ENCODE measurements at places on chromosomes 1 and 21. TPM values are rescaled to one million over a fixed set of nuclear protein-coding genes. Genes with fewer than 3 reads are reported as not detected.

Gene RUNX1
- 59.3 TPM for total RNA-seq

Gene GBP5
- total RNA-seq = 3.9 TPM

GRCh38 chr21:29321217-29321616 is 22.5 kb downstream of the BACH1 start:
- no peak for DNase-seq

Gene KIAA0040
- total RNA-seq = 9.3 TPM

GRCh38 chr1:157000686-157001085 is 44.9 kb downstream of the ARHGEF11 start:
- DNase-seq = no peak

DNA sequence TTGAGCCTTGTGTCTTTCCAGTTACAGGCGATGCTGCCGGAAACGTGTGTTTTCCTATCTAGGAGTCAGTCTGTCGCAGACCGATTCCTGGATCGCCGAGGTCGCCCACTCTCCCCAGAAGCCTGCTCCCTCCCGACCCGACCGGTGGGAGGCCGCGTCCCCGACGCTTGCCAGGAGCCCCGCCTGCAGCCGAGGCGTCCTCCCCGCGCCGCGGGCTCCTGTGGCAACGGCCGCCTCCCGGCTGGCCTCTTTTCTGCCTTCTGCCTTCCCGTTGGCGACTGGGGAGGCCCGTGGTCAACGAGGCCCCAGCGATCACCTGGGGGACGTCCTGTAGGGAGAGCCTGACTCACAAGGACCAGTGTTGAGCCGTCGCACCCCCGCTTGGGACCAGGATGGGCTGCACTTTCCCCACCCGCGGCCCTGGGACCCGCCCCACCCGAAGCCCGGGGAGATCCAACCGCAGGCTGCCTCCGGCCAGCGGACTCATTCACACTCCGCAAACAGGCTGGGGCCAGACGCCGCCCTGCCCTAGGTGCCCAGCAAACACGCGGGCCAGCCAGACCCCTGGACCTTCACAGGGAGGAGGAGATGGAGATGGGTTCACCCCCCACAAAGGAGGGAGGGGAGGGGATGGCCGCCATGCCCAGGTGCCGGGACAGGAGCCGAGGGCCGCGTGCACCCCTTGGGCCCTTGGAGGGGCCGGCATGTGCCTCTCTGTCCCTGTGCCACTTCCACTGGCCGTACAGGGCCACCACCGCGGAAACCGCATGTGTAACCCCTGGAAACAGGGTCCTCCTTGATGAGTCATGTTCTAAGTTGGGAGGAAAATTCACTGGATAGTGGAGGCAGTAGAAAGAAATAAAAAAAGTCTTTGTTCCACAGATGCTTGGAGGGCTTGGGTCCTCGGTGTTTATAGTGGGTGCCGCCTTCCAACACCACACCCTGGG is 7.2 kb upstream of the COL6A1 start:
- DNase-seq = peak; percentile 92

- DNase-seq = no peak
Measured at GRCh38 chr1:14141656-14142055, 441.7 kb downstream of the PRDM2 start.

- DNase-seq = no peak
Measured at GRCh38 chr1:54649130-54649898, 7.7 kb downstream of the MROH7 start.

DNA sequence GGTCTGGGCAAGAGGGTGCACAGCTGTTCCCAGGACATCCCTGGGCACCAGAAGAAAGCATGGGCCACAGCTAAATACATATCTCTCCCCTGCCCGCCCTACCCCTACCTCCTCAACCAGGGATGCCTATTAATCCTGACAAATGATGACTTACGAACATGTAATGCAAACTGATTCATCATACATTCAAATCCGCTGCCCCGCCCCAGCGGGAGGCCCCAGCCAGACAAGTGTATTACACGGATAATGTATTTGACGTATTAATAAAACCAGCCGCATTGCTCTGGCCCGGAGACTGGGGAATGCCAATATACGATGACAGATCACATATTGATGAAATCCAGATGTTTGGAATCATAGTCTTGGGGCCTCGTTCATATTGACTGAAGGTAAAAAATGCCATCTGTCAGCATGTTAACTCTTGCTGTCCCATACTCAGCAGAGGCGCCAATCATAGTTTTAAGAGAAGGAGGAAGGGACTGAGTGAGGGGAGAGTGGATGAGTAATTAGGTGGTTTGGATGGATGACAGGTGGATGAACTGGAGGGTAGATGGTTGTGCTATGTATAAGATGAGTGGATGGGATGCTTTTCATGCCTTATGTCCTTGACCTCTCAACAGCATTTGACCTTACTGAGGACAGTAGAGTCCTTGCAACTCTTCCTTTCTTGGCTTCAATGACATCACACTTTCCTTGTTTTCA is 68.2 kb downstream of the TMEM53 start:
- no peak for DNase-seq

DNA sequence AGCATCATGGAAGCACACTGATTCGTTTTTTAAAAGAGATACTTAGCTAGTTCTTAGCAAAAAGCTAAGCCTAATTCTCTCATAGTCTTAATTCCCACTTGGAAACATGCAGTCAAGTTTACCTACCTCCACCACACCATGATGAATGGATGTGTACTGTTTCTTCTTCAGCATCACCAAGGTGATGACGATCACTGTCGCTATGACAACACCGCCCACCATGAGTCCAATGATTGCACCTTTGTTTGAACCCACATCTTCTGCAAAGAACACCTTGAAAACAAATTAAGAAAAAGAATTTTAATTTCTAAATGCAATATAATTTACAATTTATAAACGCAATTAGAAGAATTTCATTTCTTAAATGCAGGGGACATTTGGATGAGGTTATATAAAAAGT is 156.8 kb downstream of the GABPA start:
- DNase-seq = no peak

Gene KMO
- 1.2 TPM for total RNA-seq

- no peak for DNase-seq
Measured at GRCh38 chr1:2235300-2235998, 7.3 kb downstream of the SKI start.

Gene SLC1A7
- total RNA-seq = 1.7 TPM

GRCh38 chr1:147270721-147271120 is 28.2 kb downstream of the CHD1L start:
- no peak for DNase-seq

Gene SLC6A17
- total RNA-seq = 0.51 TPM

DNA sequence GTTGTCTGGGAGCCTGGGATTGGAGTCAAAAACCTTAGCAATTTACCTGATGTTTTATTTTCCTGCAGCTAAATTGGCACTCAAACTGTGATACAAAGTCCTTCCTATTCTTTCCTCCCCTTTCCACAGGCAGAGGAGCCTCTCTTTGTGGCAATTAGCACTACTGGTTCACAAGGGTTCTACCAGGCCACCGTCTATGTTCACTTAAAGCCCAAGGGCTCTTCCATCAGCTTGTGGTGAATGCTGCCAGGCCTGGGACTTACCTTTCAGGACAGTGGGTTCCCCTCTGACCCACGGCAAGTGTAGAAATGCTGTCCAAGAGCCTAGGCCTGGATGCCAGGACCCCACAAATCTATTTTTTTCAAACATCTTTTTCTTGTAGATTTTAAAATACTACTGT is 251.9 kb upstream of the B3GALT2 start:
- DNase-seq = no peak

DNA sequence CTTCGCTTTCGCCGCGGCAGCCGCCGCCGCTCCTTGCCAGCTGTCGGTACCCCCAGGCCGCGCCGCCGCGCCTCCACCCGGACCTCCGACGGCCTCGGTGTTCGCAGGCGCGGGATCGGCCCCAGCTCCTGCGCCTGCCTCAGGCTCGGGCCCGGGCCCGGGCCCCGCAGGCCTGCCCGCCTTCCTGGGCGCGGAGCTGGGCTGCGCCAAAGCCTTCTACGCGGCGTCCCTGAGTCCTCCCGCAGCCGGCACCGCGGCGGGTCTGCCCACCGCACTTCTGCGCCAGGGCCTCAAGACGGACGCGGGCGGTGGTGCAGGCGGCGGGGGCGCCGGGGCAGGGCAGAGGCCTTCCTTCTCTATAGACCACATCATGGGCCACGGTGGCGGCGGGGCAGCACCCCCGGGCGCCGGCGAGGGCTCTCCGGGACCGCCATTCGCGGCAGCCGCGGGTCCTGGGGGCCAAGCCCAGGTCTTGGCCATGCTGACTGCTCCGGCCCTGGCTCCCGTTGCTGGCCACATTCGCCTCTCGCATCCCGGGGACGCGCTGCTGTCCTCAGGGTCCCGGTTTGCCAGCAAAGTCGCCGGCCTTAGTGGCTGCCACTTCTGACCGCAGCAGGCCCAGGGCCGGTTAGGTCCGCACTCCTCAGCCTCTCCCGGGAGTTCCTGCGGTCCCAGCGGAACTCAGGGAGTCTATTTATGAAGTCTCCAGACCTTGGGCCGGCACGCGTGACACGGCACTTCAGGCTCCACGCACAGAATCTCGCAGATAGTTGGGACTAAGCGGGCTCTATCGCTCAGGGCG is 1.4 kb downstream of the FOXD2 start:
- DNase-seq = no peak

Gene TNFRSF4
- total RNA-seq = 2.0 TPM

GRCh38 chr1:175287849-175288248 is 95.3 kb upstream of the KIAA0040 start:
- no peak for DNase-seq

GRCh38 chr1:197843401-197843800 is 59.0 kb upstream of the C1orf53 start:
- no peak for DNase-seq

- peak; percentile 80 for DNase-seq
Measured at GRCh38 chr1:4171480-4172450, 271.7 kb upstream of the C1orf174 start.

DNA sequence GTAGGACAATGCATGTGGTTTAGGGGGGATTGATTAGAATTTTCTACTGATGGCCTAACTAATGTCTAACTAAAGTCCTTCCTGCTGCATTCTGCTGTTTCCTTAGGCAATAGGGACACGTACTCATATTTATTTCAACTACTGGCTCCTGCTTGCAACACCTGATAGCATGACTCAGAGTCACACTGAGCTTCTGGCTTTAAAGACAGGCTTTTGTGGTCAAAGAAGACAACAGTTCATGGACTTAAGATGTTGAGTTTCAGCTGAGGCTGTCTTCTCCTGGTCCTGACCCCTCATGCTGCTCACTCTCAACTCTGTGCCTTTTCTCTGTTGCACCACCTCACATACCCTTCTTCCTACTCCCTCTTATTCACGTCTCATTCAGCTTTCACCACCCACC is 29.1 kb upstream of the TRABD2B start:
- no peak for DNase-seq

Gene CLCA1
- total RNA-seq = not detected

DNA sequence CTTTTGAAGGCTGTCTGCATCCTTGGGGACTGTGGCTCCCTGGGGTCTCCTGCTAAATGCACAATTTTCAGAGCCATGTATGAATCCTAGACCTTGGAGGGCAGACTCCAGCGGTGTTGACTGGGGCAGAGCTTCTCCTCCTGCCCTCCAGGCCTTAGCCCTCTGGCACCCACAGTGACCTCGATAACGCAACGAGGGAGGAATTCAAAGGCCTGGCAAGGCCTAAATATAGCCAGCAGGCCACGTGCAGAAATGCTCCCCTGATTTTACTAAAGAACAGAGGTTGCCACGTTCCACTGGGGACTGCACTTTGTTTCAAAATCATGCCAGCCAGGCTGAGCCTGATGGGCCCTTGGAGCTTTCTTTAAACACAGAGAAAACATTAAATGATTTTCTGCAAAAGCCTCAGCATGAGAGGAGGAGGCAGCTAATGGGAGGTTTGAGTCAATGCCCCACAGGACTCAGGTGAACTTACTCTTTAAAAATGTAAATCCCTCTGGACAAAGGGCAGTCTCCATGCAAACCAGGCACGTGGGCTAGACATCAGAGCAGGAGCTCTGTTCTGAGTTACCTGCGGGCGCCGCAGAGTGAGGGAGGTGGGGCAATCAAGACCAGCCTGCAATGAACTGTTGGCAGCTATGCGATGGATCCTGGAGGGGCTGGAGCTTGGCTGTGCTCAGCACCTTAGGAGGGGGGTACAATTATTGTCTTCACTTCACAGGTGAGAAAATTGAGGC is 28.0 kb downstream of the GRIK3 start:
- DNase-seq = no peak

GRCh38 chr1:209769971-209770370 is 14.1 kb downstream of the TRAF3IP3 start:
- no peak for DNase-seq

- DNase-seq = no peak
Measured at GRCh38 chr1:204128464-204128963, 23.3 kb downstream of the ETNK2 start.

Gene FMO2
- 42.3 TPM for total RNA-seq

DNA sequence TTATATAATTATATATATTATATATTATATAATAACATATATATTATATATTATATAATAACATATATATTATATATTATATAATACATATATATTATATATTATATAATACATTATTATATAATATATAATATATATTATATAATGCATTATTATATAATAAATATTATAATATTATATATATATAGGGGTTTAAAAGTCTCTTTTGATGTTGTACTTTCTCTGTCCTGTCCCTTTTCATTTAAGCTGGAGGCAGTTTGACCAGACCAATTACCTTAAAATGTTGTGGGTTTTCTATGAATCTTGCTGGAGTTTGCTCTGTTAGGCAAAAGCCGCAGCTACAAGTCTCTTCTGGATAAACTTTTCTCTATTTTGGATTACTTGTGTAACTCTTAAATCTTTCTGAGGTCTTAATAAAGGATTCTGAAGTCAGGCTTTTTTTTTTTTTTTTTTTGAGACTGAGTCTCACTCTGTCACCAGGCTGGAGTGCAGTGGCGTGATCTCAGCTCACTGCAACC is 22.2 kb upstream of the KIF1B start:
- DNase-seq = no peak

Gene EIF4G3
- total RNA-seq = 56.6 TPM

Gene DNAJC16
- 12.4 TPM for total RNA-seq

- no peak for DNase-seq
Measured at GRCh38 chr1:218659911-218660677, 315.0 kb downstream of the TGFB2 start.
